Neural progenitor cell (in vitro differentiated cells): ENCODE measurements at places on chromosomes 1 and 21.

GRCh38 chr1:230702934-230703678, 10.8 kb downstream of the AGT start:
- peak; percentile 14 for DNase-seq

GRCh38 chr21:34734696-34735095, 65.9 kb downstream of the CLIC6 start:
- DNase-seq, result no peak

GRCh38 chr1:94301186-94301585, 63.8 kb upstream of the ARHGAP29 start:
- DNase-seq, result no peak

- no peak for DNase-seq
Measured at GRCh38 chr1:107276247-107276646, 135.4 kb downstream of the NTNG1 start.

DNA sequence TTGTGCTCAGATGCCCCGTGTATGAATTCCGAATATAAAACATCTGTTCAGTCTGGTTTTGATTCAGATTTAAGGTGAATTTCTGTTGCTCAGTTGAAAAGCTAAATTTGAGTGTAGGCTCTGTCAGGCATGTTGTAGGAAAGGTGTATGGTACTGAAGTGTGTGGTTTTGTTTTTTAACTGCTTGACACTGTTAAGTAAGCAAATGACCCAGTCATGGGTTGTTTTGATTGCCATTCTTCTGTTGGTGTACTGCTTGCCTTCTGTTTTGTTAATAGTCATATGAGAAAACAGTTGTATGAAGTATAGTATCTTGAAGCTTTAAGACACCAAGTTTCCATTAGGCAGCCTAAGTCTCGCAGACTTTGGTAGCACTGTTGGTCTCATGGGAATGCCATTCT, 10.0 kb downstream of the MRPS6 start:
- no peak for DNase-seq

DNA sequence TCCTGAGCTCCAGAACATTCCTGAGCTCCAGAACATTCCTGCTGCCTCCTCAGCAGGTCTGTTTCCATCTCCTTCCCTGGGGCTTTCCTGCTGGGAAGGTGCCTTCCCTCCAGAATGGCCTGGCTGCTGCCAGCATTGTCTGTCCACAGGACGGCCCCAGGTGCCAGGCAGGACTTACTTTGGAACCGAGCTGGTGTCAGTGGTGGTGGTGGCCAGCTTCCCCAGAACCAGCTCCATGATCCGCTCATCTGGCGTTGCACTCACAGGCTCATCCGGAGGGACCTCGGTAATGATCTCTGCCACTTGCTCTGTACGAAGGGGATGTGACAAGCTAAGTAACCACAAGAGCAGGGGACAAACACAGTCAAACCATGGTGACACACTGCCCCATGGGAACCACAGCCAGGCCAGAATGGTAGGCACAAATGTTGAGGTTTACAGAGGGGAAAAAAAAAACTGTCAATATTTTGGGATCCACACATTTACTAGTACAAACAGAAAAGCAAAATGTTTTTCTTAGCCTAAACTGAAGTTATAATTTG, 41.3 kb downstream of the PRDM15 start:
- no peak for DNase-seq

DNA sequence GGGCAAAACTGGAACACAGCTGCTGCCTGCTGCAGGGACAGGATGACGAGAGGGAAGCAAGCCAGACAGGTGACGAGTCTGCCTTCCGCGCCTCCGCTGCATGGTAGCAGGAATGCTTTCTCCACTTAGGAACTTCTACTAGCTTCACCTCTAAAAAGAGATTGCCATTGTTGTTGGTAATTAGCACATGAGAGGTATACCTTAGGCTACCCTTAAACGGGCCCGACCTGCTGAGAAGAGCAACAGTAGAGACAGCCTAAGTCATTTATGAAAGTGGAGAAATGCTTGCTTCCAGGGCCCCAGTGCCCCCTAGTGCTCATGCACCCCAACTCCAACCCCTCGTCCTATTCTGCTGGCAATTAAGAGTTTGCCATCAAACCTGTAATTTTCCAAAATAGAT, 96.9 kb upstream of the AKT3 start:
- DNase-seq, result peak; percentile 59

GRCh38 chr1:31573261-31573660, 3.1 kb upstream of the TINAGL1 start:
- DNase-seq, result no peak

DNA sequence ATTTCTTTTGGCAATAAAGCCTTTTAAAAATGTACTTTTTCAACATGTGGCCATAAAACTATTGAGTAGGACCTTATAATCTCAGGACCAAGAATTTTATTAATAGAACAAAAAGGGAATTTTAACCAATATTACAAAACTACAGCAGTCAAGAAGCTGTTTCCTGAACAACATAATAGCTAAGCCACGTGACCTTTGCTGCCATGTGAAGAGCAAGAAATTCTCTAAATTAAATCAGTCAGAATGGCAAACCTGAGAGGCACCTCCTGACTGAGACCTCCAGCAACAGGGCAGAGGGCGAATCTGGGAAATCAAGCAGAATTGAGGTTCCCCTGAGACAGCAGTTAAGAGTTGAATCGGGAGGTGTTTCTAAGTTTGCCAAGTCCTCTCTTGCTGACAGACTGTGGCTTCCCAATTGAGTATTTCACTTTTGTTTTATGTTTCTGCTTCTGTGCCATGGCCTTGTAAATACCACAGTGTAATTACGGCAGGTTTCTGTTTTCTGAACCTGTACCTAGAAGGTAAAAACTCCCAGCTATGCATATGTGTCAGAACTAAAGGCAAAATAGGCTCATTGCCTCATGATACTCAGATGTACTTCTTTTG, 358.4 kb downstream of the NTNG1 start:
- no peak for DNase-seq

DNA sequence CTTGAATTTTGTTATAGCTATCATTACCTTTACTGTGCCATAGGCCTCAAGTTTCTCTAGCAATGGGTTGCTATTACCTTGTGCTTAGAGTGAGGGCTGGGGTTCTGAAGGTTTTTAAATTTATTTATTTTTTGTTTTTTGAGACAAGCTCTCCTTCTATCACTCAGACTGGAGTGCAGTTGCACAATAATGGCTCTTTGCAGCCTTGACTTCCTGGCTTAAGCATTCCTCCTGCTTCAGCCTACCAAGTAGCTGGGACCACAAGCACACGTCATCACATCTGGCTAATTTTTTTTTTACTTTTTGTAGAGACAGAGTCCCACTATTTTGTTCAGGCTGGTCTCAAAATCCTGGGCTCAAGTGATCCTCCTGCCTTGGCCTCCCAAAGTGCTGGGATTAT, 41.5 kb downstream of the SNX27 start:
- no peak for DNase-seq

DNA sequence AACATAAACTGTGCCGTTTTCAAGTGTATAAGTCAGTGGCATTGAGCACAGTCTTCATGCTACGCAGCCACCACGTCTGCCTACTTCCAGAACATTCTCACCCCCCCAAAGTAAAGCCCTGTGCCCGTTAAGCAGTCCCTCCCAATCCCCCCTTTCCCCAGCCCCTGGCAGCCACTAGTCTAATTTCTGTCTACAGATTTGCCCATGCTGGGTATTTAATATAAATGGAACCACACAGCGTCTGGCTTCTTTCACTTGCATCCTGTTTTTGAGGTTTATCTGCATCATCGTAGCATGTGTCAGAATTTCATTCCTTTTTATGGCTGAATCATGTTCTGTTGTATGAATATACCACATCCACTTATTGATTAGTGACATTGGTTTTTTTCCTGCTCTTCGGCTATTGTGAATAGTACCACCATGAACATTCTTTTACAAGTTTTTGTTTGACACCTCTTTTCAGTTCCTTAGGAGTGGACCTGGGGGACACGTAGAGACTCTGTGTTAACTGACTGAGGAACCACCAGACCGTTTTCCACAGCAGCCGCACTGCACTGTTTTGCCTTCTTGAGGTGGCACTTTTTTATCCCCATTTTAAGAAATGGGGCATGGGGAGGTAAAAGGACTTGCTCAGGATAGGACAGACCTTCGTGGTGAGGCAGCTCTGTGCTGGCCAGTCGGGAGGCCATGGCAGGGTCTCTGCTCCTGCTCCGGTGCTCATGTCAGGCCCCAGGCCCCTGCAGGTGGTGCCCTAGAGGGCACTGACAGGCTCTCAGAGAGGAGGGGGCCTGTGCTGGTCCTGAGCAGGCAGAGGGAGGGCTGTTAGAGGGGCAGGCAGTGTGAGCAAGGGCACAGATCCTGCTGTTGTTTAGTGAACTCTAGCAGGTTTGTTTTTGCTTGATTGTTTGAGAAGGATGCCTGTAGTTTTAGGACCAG, 123.8 kb downstream of the PCBP3 start:
- DNase-seq, result no peak

DNA sequence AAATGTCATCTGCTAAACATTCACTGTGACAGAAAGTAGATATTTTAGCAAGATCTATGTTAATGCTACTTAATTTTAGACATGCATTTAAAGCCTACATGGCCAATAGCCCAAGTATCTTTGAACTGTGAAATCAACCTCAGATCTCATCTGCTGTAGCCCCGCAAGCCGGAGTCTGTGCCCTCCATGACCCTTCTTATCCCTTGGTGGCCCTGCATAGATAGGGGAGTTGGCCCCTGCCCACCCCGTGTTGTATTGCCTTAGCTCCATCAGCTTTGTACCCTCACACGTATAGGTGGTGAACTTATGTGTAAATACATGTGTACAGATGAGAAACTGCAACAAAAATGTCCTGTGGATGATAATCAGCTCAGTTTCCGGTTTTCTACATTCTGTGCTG, 18.5 kb downstream of the ATP5PO start:
- DNase-seq, result no peak

DNA sequence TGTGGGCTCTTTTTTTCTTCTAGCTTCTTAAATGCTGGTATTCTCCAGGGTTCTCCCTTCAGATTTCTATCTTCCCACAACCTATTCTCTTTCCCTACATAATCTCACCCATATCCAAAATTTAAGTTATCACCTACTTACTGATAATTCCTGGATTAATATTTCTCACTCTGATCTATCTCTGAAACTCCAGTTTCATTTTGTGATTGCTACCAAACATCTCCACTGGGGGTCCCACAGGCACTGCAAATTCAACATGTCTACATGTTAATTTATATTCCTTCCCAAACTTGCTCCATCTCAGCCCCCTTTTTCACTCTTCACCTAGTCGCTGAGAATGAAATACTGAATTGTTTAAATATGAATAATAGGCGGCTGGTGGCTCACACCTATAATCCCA, 9.9 kb upstream of the C1orf141 start:
- no peak for DNase-seq

DNA sequence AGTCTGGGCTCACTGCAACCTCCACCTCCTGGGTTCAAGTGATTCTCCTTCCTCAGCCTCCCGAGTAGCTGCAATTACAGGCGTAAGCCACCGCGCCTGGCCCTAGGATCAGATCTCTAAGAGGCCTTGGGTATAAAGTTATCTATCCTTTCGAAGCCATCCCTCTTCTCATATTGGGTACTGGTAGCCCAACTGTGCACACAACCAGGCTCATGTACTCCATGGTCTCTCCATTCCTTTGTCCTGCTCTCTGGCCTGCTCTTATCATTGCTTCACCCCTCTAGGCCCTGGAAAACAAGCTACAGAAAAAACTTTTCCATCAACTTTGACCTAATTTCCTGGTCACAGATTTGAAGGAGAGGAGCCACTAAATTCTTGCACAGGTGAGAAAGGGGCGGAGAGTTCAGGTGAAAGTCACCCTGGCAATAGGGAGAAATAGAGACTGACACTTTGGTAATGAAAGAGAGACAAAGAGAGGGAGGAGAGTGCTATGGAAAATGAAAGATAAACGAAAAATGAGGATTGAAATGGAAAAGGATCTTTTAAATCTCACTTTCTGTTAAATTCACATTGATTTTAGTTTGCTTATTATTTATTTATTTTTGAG, 6.0 kb downstream of the TXNIP start:
- DNase-seq, result no peak

DNA sequence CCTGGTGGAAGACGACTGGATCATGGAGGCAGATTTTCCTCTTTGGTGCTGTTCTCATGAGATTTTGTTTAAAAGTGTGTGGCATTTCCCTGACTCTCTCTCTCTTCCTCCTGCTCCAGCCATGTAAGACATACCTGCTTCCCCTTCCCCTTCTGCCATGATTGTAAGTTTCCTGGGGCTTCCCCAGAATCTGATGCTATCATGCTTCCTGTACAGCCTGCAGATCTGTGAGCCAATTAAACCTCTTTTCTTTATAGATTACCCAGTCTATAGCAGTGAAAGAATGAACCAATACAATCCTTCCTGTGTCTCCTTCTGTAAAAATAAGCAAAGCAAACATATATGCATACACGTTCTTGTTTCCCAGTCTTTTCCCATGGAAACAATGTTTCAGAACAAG, 273.2 kb downstream of the DYRK1A start:
- no peak for DNase-seq

- DNase-seq, result no peak
Measured at GRCh38 chr21:15112858-15113257, 48.1 kb upstream of the NRIP1 start.

DNA sequence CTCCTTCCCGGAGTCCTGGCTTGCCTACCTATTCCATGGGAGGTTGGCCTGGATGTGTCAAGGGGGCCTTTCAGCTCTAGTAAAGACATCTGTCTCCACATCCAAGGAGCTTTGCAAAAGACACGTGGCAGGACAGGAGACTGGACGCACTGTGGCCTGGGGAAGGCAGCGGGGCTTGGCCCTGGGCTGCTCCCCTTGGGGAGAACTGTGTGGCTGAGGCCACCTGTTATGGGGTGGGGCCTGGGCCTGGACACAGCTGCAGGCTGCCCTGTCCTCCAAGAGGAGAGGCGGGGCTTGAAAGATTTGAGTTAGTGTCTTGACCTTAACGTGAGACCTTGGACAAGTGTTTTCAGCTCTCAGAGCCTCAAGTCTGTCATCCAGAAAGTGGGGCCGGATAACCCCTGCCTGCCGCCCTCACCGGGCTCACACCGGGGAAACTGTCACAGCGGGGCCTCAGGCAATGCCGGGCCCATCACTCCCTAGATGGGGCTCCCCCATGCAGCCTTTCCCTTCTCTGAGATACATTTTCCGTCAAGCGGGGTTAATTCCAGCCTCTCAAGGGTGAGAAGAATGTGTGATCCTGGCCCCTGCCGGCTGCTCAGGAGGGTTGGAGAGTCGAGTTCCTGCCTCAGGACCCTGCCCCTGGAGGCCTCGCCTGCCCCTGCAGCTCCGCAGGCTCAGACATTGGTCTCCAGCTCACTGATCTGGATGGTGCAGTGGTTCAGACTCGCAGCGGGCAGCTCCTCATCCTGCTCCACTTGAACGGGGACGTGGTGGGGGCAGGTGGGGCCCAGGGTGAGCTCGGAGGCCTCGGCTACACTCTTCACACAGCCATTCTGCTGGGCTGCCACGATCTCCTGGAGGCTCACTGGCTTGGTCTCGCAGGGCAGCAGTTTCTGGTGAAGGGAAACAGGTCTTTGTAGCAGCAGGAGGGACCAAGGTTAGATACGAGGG, 25.6 kb downstream of the PODN start:
- DNase-seq, result peak; percentile 77

GRCh38 chr1:169483500-169483966, 2.2 kb downstream of the SLC19A2 start:
- DNase-seq, result no peak

DNA sequence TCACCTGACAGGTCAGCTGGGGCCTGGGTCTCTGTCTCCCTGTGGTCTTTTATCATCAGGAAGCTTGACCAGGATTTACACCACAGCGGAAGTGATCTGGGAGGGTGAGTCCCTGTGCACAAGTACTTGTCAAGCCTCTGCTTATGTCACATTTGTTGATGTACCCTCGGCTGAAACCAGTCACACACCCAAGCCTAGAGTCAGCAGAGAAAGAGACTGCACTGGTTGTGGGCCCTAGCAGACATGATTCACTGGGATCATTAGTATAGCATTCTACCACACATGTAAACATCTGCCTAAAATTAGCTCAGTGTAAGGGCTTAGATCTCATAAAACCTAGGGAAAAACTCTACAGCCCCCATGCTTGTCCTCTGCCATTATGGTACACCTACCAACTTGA, 79.3 kb upstream of the LAMC2 start:
- DNase-seq, result no peak
